ENCODE measurements at places on chromosomes 1 and 21. TPM values are rescaled to one million over a fixed set of nuclear protein-coding genes. Genes with fewer than 3 reads are reported as not detected.

Gene CD52
- polyA plus RNA-seq, result 3.8 TPM

Gene TCHH
- polyA plus RNA-seq, result 0.05 TPM

DNA sequence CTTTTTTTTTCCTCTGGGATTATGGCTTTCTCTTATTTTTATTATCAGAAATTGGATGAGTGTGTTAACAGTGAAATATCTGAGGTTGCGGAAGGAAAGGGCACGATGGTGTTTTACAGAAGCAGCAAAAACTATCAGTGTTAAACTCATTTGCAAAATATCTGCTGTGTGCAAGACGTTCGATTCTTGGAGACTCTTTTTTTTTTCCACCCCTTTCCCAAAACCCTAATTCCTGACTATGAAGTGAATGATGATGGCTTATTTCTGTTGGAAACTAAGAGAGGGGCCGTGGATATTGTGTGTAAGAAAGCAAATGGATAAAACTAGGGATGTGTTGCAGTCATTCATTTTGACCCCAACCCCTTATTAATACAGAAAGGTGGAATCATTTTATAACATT is 677 bp downstream of the NCAM2 start:
- DNase-seq, result peak; percentile 21

DNA sequence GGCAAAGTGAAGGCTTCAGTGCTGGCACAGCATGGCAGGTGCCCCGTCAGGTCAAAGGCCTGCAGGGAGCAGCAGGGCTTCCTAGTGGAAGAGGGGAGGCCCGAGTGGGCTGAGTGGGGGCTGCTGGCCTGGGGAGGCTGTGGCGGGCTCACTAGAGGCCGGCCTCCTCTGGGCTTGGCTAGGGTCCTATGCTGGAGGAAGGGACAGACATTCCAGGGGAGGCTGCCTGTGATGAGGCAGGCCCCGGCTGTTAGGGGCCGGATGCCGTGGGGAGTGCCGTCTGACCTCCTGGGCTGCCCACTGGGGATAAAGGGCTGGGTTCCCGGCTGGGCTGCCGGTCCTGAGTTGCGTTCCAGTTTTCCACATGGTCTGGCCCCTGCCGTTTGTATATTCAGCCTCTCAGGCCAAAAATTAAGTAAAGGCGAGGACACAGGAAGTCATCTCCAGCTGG is 21.1 kb downstream of the PRXL2B start:
- DNase-seq, result peak; percentile 53

DNA sequence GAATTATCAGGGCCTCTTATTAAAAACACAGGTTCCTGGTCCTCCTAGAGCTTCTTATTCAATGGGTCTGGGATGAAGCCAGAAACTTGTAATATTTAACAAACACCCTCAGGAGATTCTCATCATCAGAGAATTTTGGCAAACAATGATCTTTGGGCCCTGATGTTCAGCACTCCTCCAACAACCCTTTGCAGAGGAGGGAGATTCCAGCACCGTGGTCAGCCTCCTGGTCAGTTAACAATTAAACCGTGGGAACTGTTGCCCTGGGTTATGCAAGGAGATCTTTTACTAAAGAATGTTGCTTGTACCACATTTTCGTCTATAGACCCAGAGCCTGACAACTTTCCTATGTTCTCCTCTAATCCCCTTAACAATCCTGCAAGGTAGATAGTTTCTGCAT is 294.4 kb downstream of the PLPP3 start:
- peak; percentile 96 for DNase-seq

Gene PLCH2
- polyA plus RNA-seq, result 0.43 TPM

- no peak for DNase-seq
Observed at GRCh38 chr1:206713070-206713469, 28.4 kb downstream of the MAPKAPK2 start.

Gene TAS1R1
- 5.8 TPM for polyA plus RNA-seq

DNA sequence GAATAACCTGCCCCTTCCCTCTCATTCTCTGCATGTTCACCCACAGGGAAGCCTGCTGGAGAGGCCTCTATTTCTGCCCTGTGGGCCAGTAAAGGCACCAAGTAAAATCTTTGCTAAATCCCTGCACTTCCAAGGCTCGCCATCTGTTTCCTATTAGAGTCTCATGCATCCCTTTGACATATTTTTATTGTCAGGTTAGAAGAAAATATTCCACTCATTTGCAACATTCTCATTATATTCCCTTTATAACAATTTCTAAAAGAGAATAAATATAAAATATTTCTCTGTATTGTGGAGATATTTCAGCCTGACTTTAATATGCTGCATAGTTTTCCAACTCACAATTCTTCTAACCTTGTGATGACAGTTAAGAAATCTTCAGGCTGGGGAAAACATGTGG is 340.4 kb upstream of the VAMP3 start:
- peak; percentile 32 for DNase-seq

Gene SLC45A1
- 0.93 TPM for polyA plus RNA-seq

DNA sequence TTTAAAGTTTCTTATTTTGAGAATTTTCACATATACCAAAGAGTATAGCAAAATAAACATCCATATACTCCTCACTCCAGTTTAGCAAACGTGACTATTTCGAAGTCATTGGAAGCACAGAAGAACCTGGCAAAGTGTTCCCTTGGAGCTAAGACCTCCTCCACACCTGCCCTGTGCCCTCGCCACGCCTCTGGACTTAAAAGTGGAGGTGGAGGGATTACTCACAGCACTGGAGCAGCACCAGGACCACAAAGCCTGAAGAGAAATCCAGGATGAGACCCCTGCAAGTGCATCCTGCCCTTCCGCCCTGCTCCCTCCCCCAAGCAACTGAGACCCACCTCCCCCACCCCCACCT is 436 bp downstream of the CHI3L1 start:
- DNase-seq, result no peak
